ENCODE measurements at places on chromosomes 2 and 18.

- DNase-seq, result no peak
These were observed 30.7 kb downstream of the ATP8B1 start for GRCh38 chr18:57772387-57772799.

GRCh38 chr2:133726973-133727372, 158.7 kb upstream of the NCKAP5 start:
- DNase-seq, result no peak

- DNase-seq, result no peak
These were observed 1091.5 kb upstream of the GYPC start for GRCh38 chr2:125564471-125564870.

GRCh38 chr2:151007365-151007764, 254.3 kb downstream of the RBM43 start:
- no peak for DNase-seq

- no peak for DNase-seq
These were observed 343.1 kb downstream of the CELF4 start for GRCh38 chr18:37222354-37222998.

GRCh38 chr2:34656632-34657031, 1057.5 kb upstream of the FAM98A start:
- no peak for DNase-seq

DNA sequence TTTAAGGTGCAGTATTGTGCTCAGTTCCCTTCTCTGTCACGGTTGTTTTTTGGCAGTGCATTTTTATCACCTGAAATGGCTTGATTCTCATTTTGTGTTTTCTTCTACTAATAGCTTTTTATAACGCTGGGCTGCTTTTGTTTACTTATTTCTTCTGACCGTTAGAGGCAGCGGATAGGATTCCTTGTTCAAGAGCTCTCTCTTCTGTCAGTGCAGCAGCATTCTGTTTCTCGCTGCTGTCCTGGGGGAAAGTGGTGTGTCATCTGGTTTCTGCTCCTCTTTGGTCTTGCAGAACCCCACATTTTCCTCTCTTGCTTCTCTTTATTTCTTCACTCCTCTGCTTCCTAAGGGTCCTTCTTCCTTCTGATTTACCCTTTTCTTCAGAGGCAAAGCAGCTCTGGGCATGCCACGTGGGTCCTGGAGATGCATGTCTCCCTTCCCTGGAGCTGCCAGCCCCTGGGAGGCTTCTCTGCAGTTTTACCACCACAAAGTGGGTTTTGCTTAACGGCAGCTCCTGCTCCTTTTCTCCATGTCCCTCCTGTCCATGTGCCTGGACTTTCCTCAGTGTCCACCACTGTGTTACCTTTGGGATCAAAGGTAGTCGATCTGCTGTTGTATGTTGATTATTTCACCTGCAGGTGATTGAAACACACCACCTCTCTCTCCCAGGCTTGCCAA, 47.3 kb upstream of the SNTG2 start:
- no peak for DNase-seq

DNA sequence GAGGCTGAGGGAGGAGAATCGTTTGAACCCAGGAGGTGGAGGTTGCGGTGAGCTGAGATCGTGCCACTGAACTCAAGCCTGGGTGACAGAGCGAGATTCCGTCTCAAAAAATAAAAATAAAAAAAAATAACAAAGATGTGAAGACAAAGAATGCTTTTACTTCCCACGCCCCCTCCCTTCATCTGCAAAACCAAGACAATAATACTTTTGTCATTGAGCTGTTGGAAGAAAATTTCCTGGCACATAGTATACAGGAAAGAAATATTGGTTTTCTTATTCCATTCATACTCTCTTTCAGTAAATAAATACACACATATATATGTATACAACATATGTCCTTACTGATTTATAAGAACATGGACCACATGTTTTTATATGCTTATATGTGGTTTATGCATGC, 12.2 kb downstream of the GREB1 start:
- DNase-seq, result no peak

- DNase-seq, result no peak
These were observed 50.4 kb downstream of the GATA6 start for GRCh38 chr18:22219568-22220355.

- no peak for DNase-seq
These were observed 78.3 kb downstream of the SMAD7 start for GRCh38 chr18:48872234-48873145.

DNA sequence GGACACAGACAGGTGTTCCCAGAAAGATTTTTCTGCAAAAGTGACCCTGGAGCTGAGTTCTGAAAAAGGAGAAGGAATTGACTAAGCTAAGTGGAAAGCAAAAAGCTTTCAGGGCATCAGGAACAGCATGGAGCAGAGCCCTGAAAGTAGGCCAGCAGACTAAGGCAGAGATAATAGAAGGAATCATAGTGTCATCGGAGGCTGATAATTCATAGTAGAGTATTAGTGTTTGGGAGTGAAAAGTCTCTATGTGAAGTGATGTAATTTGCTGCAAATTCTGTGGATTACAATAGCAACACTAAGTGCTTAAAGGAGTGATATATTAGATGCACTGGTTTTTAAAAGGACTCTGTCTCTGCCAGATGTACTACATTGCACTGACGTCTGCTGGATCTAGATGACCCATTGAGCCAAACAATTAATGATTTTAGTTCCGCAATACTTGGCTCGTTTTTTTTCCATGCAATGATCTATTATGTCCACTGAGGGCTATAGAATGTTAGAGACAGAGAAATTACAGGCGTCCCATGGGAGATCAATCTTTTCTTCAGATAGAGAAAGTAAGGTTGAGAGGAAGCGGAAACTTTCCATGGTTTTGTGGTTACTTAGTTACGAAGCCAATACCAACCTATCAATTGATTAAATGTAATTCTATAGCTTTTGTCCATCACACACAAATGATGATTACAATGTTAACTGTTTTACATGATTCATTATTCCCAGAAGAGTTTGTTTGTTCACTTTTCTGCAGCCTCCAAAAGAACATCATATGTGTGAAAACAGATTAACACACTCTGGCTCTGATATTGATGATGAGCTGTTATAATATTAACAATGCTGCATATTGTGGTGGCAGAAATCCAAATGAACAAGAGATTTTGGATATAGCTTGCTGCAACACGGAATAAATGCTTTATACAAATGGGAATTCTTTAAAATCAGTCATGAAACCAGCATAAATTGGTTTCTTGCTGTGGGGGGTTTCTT, 143.7 kb downstream of the MC4R start:
- no peak for DNase-seq

GRCh38 chr2:84849271-84849952, 31.5 kb downstream of the TRABD2A start:
- no peak for DNase-seq
